T-helper 2 cell (primary cell): ENCODE measurements at places on chromosomes 5 and 9.

GRCh38 chr5:69034898-69035297, 58.9 kb upstream of the SLC30A5 start:
- no peak for DNase-seq

DNA sequence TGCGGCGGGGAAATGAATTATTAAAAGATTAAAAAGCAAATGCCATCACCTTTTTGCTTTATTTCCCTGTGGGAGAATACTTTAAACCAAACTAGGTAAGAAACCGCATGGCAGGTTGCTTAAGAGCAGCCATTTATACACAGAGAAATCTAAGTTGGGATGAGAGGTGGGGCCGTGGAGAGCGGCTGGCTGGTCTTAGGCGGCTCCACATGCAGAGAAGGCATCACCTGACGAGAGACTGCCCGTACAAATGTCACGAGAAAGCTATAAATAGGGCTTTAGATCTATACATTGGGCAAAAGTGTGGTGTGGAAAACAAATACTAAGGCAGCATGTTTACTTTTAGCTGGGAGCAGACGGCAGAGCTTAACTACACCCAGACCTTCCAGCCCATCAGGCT, 39.4 kb downstream of the MED27 start:
- DNase-seq: no peak

- DNase-seq: no peak
These were observed 287.4 kb upstream of the ACTBL2 start for GRCh38 chr5:57770039-57770438.

DNA sequence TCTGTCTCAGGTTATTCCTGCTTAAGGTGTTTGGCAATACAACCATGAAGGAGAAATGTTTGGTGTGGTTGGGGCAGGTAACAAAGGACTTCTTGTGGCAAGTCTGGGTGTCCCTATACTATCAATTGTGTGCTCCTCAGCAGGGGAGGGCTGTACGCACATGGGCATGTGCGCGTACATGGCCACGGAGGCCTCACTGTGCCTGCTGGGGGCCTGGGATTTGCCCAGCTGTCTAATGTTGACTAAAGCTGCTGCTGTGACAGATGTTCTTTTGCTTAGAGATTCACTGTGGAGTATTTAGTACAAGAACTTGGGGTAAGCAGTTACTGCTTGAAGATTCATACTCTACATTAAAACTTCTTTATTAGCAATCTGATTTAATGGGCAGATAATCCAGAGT, 97.5 kb downstream of the HSPA4 start:
- no peak for DNase-seq

DNA sequence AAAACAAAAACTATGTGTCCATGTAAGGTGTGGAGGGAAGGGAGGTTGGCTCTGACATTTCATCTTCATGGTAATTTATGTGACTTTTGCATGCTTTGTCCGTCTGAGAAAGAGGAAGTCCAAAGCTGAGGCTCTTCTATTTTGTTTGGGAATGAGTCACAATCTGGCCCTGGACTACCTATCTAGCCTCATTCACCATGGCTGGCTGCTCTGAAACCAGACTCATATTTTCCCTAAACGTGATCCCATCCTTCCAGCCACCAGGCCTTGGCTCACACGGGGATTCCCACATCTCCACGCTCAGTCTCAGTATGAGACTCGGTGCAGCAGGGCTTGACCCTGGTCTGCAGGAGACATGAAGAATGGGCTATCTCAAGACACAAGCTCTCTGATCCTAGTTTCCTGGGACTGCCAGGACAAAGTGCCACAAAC, 672.8 kb downstream of the ACTL7B start:
- DNase-seq: no peak

DNA sequence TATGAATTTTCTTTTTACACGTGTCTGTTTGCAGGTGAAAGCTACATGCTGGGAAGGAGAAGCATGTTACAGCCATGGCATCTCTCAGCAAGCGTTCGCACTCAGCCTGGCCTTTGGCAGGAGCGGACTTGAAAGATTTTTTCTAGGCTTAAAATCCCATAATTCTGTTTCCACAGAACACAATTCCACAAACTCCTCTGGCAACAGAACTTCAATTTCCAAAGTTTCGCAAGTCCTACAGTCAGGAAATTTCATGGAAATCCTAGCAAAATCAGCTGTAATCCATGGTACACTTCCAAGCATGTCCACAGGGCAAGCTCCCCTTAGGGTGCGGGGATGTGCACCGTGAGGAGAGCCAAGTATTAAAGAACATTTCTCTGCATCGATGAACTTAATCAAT, 35.9 kb downstream of the SUB1 start:
- no peak for DNase-seq

DNA sequence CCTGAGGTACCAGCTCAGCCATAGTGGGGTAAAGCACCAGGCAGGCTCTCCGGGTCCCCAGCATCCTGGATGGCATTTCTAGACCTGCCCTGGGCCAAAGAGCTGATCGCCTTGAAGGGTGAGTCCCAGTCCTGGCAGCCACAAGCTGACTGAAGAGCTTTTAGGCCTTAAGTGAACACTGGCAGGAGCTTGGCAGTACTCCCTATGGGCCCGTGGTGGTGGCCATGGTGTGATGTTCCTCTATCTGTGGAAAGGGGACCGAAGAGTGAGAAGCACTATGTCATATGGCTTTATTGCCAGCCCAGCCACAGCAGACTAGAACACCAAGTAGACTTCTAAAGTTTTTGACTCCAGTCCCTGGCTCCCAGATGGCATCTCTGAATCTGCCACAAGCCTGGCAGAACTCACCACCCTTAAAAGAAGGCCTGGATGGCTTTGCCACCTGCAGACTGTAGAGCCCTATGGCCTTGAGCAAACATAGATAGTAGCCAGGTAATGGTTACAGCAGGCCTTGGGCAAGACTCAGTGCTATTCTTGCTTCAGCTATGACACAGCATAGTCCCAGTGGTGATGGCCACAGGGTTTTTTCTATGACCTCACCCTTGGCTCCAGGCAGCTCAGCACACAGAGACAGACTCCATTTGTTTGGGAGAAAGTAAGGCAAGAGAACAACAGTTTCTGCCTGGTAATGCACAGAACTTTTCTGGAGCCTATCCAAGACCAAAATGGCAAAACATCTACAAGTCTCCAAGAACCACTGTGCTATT, 801.5 kb upstream of the DMAC1 start:
- DNase-seq: no peak

DNA sequence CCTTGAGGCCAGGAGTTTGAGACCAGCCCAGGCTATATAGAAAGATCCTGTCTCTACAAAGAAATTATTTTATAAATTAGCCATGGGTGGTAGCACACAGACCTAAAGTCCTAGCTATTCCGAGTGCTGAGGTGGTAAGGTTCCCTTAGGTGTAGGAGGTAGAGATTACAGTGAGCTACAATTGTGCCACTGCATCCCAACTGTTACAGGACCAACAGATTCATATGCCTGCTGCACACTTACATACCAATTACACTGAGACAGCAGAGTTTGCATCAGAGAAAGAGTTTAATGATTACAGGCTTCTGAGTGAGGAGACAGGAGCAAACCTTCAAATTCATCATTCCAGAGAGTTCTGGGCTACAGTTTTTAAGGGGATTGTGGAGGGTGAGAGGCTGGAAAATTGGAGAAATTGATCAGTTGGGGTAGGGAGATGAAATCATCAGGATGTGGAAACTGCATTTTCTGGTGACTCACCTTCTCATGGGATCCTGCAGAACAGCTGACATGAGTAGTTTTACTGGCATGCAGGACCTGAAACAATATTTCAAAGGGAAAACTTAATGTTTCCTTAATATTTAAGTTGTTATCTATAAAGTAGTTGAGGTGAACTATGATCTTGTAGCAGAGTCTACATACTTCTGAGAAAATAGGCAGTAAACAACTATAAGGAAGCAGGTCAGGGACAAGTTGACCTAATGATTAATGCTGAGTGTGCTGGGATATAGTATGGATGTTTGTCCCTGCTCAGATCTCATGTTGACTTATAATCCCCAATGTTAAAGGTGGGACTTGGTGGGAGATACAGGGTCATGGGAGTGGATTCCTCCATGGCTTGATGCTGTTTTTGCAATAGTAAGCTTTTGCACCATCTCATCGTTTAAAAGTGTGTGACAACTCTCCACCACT, 54.7 kb downstream of the ANXA2R start:
- no peak for DNase-seq

DNA sequence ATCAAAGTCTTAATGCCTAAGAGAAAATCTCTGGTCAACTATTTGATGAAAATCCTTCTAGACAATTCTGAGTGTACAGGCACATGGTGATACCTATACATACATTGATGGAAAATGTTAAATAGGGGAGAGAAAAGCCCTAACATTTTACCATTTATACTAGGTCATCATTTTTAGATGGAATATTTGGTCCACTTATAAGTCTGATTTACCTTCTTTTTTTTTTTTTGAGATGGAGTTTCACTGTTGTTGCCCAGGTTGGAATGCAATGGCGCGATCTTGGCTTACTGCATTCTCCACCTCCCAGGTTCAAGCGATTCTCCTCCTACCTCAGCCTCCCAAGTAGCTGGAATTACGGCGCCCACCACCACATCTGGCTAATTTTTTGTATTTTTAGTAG, 81.7 kb downstream of the FCHO2 start:
- DNase-seq: no peak

- no peak for DNase-seq
These were observed 185.6 kb downstream of the EFNA5 start for GRCh38 chr5:107485184-107485583.

- no peak for DNase-seq
These were observed 303.2 kb downstream of the PRR16 start for GRCh38 chr5:120767178-120767820.

DNA sequence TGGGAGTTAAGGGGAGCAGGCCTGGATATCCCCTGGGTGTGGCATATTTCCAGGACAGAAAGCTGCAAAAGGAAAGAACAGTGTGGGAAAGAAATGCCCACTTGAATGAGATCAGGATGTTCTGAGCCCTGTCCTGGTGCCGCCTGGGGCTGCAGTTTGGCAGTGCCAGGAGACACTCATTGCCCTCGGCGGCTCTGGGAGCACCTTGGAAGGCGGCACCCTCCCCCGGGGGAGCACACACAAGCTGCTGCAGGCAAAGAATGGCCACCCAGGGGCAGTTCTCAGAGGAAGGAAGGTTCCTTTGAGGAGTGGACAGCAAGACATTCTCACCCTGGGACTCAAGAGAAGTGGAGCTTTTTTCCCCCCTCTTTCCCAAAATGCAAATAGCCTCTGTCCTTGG, 305.3 kb downstream of the NTRK2 start:
- DNase-seq: no peak

DNA sequence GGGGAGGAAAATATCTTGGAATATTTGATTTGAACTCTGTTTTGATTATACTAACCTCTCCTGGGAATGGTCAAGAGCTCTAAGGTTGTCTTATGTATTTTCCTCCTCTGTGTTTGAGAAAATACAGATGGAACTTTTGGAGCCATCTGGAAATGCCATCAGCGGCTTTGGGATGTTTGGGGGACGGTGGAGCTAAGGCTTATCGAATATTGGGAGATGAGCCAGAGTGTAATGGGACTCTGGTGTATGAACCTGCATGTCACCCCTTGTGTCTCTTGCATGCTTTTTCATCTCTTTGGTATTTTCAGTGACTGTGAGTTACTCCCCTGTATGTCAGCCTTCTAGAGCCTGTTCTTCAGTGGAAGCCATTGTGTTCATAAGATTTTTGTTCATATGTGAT, 180.0 kb upstream of the OTULINL start:
- DNase-seq: no peak
